ENCODE measurements at places on chromosomes 16 and 17.

DNA sequence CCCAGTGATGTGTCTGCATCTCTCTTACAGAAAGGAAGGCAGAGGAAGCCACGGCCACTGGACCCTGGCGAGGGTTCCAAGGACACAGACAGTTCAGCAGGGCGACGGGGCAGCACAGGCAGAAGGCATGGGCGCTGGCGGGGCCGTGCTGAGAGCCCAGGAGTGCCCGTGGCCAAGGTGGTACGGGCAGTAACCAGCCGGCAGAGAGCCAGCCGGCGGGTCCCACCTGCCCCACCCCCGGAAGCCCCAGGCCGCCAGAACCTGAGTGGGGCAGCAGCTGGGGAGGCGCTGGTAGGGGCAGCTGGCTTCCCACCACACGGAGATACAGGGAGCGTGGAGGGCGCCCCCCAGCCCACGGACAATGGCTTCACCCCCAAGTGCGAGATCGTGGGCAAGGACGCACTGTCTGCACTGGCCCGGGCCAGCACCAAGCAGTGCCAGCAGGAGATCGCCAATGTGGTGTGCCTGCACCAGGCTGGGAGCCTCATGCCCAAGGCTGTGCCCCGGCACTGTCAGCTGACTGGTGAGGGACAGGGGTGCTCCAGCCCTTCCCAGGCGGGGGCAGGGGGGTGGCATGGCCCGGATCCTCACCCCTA, 7.8 kb downstream of the XYLT2 start:
- DNase-seq: no peak

GRCh38 chr16:85369741-85370528, 243.2 kb upstream of the GSE1 start:
- peak; percentile 35 for DNase-seq

DNA sequence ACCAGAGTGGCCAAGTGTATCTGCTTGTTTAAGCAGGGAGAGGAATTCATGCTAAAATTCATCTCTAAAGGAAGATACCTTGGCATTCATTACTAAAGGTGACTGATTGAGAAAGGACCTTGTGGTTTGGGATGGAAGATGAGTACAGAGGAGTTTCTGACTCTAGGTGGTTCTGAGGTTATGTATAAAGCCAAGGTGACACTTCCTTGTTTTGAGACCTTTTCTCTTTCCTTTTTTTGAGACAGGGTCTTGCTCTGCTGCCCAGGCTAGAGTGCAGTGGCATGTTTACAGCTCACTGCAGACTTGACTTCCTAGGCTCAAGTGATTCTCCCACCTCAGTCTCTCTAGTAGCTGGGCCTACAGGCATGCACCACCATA, 9.1 kb downstream of the ABHD15 start:
- no peak for DNase-seq

DNA sequence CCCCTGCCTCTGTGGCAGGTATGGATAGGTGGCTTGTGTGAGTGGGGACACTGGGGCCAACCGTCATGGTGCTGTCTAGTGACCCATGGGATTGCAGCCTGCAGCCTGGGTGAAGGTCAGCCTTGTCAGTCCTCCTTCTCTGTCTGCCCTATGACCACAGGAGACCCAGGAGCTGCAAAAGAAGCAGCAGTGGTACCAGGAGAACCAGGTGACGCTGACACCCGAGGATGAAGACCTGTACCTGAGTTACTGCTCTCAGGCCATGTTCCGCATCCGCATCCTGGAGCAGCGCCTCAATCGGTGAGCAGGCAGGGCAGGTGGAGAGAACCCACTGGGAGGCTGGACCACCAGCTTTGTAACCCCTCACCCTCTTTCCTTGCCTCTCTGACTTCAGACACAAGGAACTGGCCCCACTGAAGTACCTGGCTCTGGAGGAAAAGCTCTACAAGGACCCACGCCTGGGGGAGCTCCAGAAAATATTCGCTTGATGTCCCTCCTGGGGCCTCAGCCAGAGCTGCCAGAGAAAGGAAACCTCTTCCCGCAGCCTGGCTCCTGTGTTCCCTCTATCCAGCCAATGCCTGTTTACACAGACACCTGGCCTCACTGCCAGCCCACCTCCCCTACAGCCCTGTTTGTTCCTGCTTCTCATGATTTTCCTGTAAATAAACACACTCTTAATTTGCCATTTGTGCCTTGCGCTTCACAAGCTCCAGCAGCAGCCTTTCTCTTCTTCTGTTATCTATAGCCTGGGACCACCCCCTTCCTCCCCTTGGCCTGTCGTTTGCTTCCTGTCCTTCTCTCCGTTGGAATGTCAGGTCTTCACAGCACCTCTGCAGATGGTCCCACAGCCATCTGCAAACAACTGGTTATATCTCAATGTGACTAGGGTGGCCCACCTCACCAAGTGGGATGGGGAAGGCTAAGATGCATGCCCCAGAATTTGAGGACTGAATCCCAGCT, 4.5 kb upstream of the KATNB1 start:
- DNase-seq: no peak

DNA sequence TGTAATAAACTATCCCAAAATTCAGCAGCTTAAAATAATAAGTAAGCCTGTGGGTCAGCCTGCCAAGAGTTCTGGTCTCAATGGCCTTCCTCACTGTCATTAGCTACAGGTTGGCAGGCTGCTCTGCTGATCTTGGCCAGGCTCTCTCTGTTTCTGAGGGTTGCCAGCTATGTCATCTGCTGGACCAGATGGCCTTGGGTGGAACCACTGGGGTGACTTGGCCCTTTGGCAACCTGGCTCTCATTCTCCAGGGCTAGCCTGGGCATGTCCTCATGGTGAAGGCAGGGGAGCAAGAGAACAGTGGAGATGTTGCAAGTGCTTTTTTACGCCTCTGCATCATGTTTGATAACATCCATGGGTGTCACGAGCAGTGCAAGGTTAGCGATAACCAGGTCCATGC, 13.9 kb downstream of the ITGAM start:
- DNase-seq: no peak

DNA sequence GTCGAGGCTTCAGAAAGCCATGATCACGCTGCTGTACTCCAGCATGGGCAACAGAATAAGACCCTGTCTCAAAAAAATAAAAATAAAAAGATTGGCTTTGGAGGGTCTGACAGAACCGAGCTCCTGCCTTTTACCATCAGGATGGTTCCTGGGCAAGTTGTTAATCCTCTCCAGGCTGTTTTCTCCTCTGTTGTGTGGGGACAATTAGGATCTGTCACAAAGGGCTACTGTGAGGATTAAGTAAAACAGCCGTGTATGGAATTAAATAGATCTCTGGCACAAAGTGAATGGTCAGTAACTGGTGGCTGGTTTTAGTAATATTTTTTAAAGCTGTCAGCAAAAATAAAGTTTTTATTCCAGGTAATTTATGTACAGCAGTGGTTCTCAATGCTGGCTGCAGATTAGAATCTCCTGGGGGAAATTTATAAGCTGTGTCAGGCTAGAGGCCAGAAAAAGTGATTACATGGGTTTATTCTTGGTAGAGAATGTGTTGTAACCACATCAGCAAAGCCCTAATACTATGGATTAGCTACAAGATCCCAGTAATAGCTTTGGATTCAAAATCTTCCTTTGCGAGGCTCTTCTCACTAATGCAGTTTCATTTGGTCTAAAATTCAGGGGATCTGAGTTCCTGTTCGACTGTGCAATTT, 47.2 kb downstream of the GPRC5B start:
- no peak for DNase-seq

- no peak for DNase-seq
Observed at GRCh38 chr16:25109643-25110042, 1.9 kb upstream of the LCMT1 start.

GRCh38 chr16:76343769-76344168, 66.6 kb downstream of the CNTNAP4 start:
- DNase-seq: no peak

DNA sequence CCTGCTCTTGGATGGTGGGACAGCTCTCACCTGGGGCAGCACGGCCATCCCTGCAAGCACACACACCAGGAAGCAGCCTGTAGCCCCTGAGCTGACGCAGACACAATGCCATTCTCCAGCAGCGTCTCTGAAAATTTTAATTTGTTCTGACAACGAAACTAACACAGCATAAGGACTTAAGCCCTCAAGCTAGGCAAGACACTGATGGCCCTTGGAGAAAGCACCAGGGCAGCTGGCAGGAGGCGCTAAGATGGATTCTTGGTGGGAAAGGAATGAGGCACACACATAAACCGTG, 2.7 kb upstream of the LIMD2 start:
- DNase-seq: no peak

DNA sequence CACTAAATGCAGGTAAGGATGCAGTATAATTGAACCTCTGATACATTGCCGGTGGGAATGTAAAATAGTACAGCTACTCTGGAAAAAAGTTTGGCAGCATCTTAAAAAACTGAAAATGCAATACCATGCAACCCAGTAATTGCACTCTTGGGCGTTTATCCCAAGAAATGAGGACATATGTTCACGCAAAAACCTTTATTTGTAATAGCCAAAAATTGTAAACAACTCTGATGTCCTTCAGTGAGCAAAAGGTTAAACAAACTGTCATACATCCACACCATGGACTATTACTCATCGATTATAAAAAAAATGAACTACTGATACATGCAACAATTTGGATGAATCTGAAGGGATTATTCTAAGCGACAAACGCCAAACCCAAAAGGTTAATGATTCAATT, 16.9 kb downstream of the SYNRG start:
- DNase-seq: no peak

DNA sequence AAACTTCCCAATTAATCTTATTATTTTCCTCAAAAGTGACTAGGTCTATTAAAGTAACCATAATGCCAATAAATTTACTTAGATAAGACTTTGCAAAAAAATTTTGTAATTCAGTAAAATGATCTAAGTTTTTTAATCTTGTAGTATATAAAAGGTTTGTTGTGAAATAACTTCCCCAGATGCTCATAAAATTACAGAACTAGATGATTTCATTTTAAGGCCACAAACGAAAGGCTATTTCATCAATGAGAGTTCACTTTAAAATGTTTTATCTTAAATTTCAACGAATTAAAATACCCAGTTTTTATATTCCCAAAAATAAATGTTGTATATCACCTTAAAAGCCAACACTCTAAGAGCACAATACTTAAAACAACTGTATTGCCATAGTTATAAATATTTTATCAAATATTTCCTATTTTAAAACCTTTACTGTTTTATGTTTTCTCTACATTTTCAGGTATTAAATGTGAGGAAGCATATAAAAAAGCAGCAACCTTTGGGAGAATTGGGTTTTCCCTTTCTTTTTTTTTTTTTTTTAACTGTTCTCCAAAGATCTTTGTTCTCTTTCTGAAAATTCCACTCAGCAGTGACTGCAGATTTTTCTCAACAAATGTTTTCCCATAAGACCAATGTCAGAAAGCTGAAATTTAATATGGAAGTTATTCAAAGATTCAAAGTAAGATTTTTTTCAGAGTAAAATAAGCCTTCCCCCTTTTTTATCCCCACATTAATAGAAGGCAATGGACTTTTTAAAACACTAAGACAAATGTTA, 169.9 kb downstream of the CYB561 start:
- no peak for DNase-seq

GRCh38 chr16:84368308-84368996, at the start of gene ATP2C2:
Gene ATP2C2, plus strand, starts transcription at chr16:84368538. Its CDS starts 78 bp downstream, at chr16:84368616.
- no peak for DNase-seq

GRCh38 chr17:53635444-53635843, 187.3 kb upstream of the KIF2B start:
- DNase-seq: no peak

- DNase-seq: no peak
Observed at GRCh38 chr17:45009676-45010467, 41.6 kb downstream of the DCAKD start.

GRCh38 chr17:40230670-40231069, 11.6 kb downstream of the WIPF2 start:
- DNase-seq: no peak

DNA sequence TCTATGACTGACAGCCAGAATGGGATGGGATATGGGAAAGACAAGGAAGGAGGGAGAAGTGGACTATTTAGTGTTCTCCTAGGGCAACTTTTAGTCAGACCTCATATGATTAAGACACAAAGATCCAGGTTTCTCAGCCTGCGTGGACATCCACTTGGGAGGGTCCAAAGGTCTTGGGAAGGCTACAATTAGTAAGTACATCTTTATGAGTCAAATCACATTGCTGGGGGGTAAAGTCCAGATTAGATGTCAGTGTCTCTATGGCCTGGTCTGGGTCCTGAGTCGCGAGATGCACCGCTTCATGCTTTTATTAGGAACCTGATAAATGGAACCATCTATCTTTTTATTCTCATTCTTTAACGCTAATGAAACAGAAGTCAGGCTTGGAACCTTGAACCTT, 378.4 kb upstream of the ASIC2 start:
- DNase-seq: no peak

GRCh38 chr16:53805113-53805512, 101.2 kb downstream of the FTO start:
- DNase-seq: no peak

DNA sequence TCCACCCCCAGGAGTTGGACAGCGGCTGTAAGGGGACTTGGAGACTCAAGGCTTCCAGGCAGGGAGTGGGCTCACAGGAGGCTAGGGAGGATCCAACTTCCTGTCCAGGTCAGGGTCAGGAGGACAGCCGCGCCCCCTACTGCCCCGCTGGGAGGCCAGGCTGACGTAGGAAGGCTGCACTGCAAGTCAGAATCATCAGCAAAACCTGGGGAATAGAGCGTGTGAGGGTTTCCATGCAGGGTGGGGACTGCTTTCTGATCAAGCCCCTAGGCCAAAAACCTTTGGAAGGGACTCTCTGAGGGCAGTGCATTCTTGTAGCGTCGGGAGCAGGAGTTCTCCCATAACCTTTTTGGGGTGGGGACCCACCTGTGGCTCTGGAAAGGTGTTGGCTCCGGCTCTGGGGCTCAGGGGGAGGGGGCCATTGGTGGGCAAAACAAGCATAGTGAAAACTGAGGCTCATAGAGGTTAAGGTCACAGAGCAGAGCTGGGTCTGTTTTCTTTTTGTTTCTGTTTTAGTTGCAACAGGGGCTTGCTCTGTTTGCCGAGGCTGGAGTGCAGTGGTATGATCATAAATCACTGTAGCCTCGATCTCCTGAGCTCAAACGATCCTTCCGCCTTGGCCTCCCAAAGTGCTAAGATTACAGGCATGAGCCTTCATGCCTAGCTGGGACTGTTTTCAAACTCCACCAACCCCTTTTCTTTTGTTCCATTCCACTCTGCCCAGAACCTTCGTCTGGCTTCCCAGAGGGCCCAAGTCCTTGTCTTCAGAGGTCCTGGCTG, 22.1 kb downstream of the RAI1 start:
- no peak for DNase-seq

- no peak for DNase-seq
Observed at GRCh38 chr16:23745263-23745662, 9.6 kb upstream of the CHP2 start.

DNA sequence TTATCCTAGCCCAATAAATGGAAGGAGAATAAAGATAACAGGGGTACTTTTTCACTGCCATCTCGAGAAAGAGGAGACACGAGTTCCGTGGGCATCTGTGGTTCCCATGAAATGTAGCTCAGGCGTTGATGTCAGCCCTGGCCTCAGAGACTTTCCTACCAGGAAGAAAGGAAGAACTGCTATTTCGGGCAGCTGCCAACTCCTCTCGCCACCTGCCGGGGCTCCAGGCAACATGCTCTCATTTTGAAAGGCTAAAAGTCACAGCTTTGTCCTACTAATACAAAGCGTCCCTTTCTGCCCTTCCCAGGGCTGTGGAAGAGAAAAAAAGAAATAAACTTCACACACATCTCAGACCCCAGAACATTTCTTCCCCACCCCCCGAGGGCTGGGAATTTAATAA, 65.8 kb downstream of the DHRS7C start:
- DNase-seq: no peak

GRCh38 chr17:75575197-75575596, 12.4 kb upstream of the MYO15B start:
- no peak for DNase-seq

Data from NCI-H1436 (cell line).